Right atrium auricular region (tissue), 2 donors: ENCODE measurements at places on chromosomes 3 and 15.

DNA sequence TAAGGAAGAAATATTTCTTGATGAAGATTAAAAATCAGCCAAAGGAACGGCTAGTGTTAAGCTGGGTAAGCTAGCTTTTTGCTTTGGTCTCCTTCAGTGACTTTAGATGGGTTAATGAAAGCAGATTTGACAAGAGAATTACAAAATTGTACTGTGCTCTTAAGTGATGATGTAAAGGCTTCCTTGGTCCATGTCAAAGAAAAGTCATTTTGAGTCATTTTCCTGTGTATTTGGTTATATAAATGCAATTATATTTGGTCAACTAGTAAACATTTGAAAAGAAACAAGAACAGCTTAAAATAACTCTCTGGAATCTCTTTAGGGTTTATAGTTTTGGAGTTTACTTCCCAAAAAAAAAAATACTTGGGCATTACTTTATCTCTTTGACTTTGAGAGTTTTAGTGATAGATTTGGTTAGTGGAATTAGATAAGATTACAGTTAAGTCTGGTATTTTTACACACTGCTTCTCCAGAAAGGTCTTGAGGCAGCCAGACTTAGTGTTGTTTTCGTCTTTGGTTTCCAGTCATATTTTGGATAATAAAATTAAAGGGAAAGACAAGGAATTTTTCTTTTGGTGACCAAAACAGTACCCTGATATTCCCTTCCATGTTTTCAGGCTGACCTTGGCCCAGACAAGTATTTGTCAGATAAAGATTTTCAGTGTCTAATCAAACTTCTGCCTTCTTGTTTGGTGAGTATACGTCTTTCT is 42.3 kb downstream of the PDHB start:
- no peak for DNase-seq

DNA sequence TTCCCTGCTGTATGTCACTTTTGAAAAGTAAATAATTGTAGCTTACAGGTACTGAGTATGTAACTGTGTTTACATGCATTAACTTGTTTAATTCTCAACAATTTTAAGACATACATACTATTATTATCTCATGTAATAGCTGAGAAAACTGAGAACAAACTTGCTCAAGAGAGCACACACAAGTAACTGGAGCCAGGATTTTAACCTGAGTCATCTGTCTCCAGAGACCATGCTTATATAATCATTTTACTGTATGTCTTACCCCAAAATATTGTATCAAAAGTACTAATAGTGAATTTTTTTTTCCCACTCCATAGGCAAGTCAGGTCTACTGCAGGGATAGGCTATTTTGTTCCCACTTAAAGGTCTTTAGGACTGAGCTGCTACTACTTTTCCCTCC is 95.4 kb downstream of the FEZF2 start:
- no peak for DNase-seq

DNA sequence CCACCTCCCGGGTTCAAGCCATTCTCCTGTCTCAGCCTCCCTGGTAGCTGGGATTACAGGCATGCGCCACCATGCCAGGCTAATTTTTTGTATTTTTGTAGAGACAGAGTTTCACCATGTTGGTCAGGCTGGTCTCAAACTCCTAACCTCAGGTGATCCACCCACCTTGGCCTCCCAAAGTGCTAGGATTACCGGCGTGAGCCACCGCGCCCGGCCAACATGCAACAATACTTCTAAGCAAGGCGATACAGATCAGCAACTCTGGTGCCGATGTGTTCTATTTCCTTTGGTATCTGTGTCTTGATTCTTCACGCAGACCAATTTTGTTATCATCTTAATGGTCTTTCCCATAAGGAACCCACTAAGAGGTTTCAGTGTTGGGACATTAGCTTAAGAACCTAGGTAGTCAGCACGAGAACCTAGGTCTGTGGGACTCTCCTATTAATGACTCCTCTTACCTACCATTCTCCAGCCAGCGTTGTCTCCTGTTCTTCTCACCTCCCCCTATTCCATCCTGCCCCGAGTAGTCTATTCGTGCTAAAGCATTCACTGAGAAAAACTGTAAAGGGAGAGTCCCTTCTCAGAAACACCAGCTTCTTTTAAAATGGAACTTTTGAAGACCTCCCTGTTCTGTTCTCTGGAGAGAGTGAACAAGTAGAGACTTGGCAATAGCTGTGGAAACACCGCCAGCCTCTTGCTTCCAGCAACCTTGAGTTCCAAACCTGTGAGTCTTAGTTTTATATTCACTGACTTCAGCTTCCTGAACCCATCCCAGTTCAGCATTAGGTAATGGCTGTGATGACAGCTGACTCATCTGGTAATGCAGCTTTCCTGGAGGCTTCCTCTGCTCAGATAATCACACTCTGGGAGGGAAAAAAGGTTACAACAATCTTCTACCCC is 61.2 kb downstream of the TSC22D2 start:
- DNase-seq, result peak; percentile 66

GRCh38 chr3:65625305-65625704 is 413.4 kb downstream of the MAGI1 start:
- DNase-seq, result no peak

DNA sequence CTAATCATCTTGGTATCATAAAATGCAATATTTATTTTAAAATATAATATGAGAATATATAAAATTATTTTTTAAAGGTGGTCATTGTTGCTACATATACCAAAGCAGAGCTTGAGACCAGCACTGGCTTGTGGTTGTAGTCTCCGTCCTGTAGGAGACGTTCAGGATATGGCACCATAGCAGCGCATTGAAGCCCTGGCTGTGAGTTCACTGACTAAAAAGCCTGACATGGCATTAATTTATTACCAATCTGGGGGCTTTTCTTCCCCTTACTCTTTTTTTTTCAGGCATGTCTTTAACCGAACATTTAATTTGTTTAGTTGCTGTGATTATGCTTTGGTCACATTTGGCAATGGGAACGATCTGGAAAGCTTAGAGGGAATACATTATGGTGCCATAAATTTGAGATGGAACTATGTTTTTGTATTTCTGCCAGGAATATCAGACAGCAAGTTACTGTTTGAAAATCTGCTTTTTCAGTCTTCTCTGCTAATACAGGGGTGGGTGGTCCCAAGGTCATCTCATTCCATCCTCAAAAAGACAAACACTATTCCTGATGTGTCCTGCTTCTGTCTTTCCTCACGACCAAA is 108.5 kb downstream of the ZIC4 start:
- no peak for DNase-seq

DNA sequence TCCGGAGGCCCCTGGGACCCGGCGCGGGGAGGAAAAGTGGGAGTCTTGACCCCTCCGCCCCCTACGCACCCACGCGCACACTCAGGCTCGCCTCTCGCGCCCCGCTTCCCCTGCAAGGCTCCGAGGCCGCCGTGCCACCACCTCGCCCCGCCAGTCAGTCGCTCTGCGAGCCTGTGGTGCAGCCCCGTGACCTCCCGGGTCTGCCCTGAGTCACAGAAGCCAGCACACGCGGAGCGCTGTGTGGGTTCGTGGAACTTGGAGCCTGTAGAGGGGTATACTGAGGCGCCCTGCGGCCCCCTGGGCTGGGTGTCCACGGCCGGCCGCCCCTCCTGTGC is 380 bp upstream of the ALS2CL start:
- DNase-seq, result no peak

- DNase-seq, result no peak
These were observed 125.4 kb downstream of the MEGF11 start for GRCh38 chr15:66128116-66128680.

DNA sequence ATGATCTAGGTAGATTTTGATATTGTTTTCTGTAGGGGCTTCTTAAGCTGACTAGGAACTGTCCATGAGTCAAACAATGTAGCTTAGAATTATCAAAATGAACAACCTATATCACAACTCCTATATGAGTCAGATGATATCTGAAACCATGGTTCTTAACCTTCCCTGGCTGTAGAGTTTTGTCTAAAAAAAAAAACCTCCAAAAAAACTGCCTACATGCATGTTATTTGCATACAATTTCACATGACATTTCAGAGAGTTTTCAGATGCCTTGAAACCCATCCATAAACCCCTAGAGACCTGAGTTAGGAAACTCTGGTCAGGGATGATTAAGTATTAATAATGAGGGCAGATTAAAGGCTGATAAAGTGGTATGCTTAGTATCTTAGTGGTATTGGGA is 157.0 kb downstream of the CHST2 start:
- no peak for DNase-seq

DNA sequence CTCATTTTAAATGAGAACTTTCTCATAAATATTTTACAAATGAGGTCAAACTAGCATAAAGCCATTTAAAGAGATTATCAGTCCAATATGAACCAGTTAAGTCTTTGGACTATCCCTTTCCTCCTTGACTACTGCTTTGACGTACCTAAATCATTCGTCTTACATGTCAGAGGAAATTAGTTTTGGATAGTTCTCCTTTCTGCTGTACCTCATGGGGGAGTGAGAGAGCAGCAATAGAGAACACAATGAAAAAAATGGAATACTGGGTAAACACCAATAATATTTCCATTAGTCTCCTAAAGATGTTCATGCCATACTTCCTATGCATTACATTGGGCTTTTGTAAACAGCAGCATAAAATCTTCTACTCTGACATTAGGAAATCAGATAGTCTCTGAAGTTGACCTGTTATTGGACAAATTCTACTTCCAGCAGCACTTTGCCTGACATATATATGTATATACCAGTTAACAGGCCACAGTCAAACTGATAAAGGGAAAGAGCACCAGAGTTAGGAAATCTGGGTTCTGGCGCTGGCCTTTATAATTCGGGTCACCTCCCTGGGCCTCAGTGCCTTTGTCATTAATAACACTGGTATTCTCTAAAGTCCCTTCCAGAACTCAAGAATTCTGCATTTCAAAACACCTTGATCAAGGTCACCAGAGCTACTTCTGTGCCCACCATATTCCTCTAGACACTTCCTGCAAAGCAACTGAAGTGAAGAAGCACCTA is 26.8 kb downstream of the TIMMDC1 start:
- no peak for DNase-seq

DNA sequence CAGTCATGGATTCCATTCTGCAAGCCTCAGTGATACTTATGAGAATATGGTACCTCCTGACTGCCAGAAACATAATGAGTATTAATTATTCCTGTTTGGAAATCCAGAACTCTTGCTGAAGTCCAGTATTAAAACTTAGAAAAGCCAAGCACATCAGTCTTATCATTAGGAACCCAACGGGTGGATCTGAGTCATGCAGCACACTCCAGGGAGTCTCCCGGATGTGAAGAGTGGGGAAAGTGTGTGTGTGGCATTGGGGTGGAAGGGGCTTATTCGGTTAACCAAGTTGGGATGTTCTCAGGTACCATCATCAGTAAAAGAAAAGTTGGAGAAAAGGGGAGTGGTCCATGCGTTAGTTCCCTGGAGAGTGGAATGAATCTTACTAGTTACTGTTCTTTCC is 181.1 kb downstream of the PLCL2 start:
- no peak for DNase-seq

DNA sequence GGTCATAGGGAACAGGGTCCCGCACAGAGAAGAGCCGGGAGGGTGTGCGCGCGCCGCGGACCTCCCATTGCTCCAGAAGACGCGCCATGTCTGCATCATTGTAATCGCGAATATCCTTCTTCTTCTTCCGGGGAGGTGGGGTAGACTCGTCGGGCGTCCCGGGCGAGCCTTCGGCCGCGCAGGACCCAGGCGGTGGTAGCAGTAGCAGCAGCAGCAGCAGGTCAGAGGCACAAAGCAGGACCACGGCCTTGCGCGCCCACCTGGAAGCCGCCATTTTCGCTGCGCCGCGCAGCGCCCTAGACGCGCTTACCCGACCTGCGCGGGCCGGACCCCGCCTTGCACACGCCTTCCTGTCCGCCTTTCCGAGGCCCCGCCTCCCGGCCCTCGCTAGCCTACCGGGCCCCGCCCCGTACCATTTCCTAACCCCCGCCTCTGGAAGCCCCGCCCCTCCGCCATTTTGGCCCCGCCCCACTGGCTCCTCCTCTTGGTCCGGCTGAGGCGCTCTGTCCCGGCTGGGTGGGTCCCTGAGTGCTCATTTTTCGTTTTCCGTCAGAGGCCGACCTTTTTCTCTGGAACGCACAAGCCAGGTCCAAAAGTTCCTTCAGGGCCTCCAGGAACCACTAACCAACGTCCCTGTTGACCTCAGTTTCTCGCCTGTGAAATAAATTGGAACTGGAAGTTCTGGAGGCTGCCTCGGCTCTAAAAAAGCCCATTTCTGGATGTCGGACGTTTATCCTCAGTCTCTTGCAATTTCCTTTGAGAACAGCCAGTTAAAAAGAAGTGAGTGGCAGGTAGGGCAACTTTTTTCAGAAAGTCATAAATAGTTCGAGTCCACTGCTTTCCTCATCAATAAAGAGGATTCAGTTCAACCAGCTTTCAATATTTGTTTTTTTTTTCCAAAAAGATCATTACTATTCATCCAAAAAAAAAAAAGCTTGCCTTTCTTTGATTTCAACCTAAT is at the start of gene MESD:
MESD (minus strand) TSS at position 302 of the 961 bp plus-strand sequence; CDS start at position 274, 28 bp downstream.
- peak; percentile 98 for DNase-seq

- no peak for DNase-seq
These were observed 47.1 kb upstream of the LSAMP start for GRCh38 chr3:116492379-116492778.

DNA sequence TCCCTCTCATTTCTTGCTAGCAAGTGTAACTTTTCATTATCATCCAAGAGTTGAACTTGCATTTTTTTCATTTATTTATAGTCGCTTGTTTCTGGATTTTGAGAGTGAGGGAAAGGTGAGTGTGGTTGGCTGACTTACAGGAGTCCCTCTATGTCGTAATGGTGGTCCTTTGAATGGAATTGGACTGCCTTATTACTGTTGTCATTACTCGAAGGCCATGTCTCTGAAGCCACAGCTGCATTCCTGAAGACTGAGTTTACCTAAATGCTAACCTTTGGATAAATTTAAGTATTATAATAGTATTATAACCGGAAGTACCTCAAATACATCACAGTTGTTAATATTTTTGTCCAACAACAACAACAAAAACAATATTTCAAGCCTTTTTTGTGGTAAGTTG is 488.9 kb downstream of the GABRG3 start:
- no peak for DNase-seq

DNA sequence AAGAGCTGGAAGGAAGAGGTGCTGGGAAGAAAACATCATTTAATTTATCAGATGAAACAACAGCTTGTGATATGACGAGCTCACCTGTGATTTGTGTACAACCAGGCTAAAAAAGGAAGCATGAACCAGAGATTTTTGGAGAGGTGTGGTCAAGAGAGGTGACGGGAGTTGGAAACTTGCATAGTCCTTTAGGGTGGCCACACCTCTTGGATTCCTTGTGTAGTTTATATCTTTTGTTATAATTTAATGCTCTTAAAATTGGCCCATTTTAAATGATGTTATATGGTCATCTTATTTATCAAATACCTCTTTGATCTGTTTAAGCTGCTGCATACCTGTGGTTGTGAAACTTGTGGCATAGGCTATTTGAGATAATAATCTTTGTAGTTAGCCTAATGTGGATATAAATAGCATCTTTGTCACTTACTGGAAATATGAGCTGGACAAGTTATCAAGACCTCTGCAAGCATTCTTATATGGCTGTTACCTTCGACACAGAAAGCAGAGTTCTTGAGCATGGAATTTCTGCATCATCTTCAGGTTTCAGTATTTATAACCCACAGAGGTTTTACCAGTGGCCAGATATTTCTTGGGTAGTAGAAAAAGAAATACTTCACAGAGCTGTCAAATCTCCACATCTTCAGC is 49.1 kb downstream of the IL1RAP start:
- DNase-seq, result no peak
